PC-9 (cell line): ENCODE measurements at places on chromosomes 6 and 20. TPM values are rescaled to one million over a fixed set of nuclear protein-coding genes. Genes with fewer than 3 reads are reported as not detected.

Gene PRSS16
- total RNA-seq, result 32.3 and 32.5 TPM in 2 replicates

DNA sequence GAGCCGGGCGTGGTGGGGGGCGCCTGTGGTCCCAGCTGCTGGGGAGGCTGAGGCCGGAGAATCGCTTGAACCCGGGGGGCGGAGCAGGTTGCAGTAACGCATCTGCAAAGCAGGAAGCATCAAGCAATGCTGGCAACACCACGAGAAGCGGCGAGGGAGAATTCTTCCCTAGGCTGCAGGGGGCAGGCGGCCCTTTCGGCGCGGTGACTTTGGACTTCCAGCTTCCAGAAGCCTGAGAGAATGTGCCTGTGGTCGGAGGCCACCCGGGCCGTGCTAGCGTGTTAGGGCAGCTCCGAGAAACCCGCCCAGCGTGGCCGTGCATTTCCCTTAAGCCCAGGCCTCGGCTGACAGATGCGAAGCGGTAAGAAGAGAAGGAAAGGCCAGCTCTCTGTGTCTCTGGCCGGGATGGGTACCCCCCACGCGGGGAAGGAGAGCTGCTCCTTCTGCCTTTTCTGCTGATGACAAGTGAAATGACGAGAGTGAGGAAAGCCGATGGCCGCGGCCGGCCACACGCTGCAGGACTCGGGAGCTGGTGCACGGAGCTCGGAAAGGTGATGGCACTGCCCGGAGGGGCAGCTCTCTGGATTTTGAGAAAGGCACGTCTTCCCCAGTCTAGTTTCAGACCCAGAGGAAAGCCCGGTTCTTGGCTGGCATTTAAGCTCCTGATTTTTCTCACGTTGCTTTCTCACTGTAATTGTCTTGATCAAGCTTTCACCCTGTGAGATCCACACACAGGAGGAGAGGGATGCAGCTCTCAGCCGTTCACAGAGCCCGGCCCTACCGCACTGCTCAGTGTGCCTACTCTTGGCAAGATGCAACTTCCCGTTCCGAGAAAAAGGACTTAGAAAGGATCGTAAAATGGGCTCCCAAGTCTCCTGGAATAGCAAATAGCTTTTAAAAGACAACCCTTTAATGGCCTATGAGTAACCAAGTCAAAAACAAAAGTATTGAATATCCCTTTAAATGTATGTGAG is 68.3 kb upstream of the EXOC2 start:
- no peaks in the 10 kb centered on the region for H3K36me3 ChIP-seq
- DNase-seq, result no peak
- no peaks in the 10 kb centered on the region for H3K4me1 ChIP-seq
- no peak overlapping the region for H3K4me3 ChIP-seq
- peaks cover 12% of the 10 kb centered on the region; the same call in 1 of the 2 replicates for H3K27me3 ChIP-seq

GRCh38 chr20:53660947-53661381 is 67.3 kb upstream of the ZNF217 start:
- H3K4me3 ChIP-seq, result no peak overlapping the region
- H3K27me3 ChIP-seq, result no peaks in the 10 kb centered on the region
- peaks cover 34% of the 10 kb centered on the region for H3K4me1 ChIP-seq
- no peaks in the 10 kb centered on the region for H3K36me3 ChIP-seq
- no peak for DNase-seq
- H3K27ac ChIP-seq, result no peak overlapping the region

DNA sequence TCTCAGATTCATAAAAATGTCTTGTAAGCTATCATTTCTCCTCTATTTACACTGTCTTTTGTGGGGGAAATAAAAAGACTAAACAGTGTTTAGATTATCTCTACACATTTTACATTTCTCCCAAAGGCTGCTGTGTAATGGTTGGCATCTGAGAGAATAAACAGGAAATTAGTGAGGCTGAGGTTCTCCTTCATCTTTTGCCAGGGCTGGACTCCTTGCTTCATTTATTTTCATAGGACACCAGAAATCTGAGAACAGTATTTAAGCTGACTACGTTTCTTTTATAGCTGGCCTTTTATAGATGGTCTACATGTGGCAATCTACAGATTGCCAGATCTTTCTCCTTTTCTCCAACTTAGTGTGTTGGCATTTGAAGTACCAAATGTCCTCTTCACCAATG is 41.5 kb downstream of the PLCB4 start:
- DNase-seq, result no peak
- H3K4me1 ChIP-seq, result no peaks in the 10 kb centered on the region
- no peaks in the 10 kb centered on the region for H3K27me3 ChIP-seq
- H3K36me3 ChIP-seq, result no peaks in the 10 kb centered on the region
- no peak overlapping the region for H3K4me3 ChIP-seq

DNA sequence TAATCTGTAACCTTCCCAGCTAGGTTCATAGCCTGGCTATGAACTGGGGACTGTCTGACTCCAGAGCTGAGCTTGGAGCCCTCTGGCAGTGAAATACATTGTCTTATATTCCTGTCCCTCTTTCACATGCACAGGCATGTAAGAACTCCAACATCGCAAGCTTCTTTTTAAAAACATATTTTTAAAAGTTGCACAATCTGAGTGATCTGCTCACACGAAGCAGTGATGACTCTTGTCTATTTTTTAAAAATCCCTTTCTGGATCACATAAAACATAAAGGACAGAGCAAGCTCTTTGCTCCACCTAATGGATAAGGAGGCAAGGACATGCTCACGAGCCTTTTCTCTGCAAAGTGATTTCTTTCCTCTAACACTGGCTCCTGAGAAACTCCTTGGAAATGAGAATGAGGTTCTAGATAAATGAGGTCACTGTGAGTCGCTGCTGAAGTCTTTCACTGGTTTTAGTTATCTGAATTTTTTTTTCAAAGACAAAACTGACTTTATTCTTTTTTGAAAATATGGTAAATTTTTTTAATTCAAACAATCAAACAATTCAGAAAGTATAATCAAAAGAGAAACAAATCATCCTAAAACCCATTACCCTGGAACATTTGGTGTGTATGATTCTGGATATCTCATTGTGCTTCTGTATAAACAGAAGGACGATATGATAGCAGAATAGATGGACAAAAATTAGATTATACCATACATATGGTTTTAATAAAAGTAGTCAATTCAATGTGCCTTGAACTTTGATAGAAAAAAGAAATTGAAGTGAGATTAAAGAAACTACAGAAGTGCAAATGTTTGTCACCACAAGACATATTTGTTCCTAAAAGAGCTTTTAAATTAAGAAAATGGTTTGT is 30.8 kb downstream of the IL20RA start:
- peak; percentile 52 for DNase-seq
- H3K27me3 ChIP-seq, result no peaks in the 10 kb centered on the region
- H3K4me3 ChIP-seq, result no peak overlapping the region

- no peak for DNase-seq
- H3K36me3 ChIP-seq, result no peaks in the 10 kb centered on the region
- no peak overlapping the region for H3K27ac ChIP-seq
- H3K4me3 ChIP-seq, result no peak overlapping the region
These were observed 290.0 kb downstream of the PTPRK start for GRCh38 chr6:128230267-128230989.

DNA sequence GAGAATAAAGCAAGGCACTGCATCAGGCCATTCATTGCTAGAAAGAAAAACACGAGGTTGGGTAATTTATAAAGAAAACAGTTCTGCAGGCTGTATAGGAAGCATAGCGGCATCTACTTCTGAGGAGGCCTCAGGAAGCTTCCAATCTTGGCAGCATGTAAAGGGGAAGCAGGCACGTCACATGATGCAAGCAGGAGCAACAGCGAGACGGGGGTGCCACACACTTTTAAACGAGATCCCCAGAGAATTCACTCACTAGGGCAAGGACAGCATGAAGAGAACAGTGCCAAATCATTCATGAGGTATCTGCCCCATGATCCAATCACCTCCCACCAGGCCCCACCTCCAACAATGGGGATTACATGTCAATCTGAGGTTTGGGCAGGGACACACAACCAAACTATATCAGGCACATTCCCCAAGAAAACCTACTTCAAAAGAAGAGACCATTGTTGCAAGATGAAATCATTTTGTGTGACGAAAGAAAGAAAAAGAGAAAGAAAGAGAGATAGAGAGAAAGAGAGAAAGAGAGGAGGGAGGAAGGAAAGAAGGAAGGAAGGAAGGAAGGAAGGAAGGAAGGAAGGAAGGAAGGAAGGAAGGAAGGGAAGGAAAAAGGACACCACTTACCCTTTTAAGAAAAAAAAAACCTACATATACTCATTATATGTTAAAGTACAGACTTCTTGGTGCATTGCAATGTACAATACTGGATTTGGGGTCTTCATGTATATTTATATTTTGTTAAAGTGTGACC is 95.9 kb upstream of the PLEKHG1 start:
- H3K36me3 ChIP-seq, result no peaks in the 10 kb centered on the region
- no peaks in the 10 kb centered on the region for H3K27me3 ChIP-seq
- H3K4me1 ChIP-seq, result no peaks in the 10 kb centered on the region
- no peak for DNase-seq
- H3K4me3 ChIP-seq, result no peak overlapping the region
- H3K27ac ChIP-seq, result no peak overlapping the region

DNA sequence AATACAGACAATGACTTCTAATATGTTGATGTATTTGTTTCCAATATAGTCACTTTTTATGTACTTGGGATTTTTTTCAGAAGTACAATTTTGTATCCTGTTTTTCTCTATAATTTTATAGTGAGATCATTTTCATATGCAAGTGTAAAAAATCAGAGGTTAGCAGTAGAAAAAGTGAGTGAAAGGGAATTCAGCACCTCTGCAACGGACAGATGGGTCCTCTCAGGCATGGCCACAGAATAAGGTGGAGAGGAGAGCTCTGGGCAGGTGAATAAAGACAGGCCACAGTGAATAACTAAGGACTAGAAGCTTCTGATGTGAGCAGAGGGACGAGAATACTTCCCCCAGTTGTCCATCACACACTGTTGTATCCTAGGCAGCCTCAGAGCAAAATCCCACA is 210.1 kb upstream of the CNR1 start:
- DNase-seq, result no peak
- H3K36me3 ChIP-seq, result no peaks in the 10 kb centered on the region
- H3K4me3 ChIP-seq, result no peak overlapping the region
- H3K27ac ChIP-seq, result no peak overlapping the region

Gene ZNF311
- total RNA-seq, result 2.1 TPM in 2 replicates
